ENCODE measurements at places on chromosomes 4 and X.

- no peak for DNase-seq
These were observed 18.8 kb downstream of the L1CAM start for GRCh38 chrX:153867139-153867538.

DNA sequence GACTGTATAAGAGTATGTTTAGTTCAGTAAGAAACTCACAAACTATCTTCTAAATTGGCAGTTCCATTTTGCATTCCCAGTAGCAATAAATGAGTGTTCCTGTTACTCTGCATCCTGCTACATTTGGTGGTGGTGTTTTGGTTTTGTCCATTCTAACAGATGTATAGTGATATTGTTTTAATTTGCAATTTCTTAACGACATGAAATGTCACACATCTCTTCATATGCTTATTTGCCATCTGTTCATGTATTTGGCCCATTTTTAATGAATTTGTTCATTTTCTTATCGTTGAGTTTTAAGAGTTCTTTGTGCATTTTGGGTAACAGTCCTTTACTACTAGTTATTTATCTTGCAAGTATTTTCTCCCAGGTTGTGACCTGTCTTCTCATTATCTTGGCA, 232.2 kb downstream of the TMA16 start:
- no peak for DNase-seq

- DNase-seq: no peak
These were observed 182.4 kb upstream of the LCORL start for GRCh38 chr4:18203966-18204365.

DNA sequence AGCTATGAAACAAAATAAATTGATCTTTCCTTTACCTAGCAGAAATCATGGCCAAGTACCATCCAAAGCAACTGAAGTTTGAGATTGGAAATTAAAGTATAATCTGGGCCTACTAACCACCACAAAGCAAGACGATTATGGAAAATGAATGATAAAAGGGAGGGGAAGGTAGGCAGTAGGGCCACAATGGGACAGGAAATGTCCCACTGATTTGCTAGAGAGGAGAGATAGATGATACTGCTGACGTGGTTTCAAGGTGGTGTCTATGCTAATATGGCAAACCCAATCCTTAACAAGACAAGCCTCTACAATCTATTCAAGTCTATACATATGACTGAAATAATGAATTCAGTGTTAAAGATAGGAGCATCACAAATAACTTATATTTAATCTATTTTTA, 6.1 kb downstream of the TMPRSS11F start:
- DNase-seq: no peak

- no peak for DNase-seq
These were observed 210.6 kb downstream of the TENM3 start for GRCh38 chr4:182453830-182454229.

DNA sequence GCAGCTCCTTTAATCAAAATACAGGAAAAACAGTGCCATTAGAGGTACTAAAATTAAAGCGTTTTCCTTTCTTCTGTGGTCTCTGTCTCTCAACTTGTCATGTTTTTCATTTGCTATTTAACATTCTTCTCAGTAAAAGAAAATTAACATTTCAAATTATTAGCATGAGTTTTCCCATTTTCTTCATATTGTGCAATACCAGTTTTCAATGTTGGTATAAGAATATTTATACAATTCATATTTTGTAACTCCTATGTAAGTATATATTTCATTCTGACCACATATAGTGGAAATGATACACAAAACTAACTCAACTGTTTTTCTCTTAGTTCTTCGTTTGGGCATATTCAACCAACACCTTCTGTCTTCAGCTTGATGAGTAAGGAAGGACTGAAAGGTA, 308.3 kb downstream of the HS3ST1 start:
- DNase-seq: no peak

- DNase-seq: no peak
These were observed 24.2 kb upstream of the F9 start for GRCh38 chrX:139506333-139506732.

Measured in cerebellar nuclear complex (tissue), 1 donor.